ENCODE measurements at places on chromosomes 2 and 18.

GRCh38 chr2:241157841-241158545, 7.7 kb downstream of the PPP1R7 start:
- DNase-seq, result no peak

DNA sequence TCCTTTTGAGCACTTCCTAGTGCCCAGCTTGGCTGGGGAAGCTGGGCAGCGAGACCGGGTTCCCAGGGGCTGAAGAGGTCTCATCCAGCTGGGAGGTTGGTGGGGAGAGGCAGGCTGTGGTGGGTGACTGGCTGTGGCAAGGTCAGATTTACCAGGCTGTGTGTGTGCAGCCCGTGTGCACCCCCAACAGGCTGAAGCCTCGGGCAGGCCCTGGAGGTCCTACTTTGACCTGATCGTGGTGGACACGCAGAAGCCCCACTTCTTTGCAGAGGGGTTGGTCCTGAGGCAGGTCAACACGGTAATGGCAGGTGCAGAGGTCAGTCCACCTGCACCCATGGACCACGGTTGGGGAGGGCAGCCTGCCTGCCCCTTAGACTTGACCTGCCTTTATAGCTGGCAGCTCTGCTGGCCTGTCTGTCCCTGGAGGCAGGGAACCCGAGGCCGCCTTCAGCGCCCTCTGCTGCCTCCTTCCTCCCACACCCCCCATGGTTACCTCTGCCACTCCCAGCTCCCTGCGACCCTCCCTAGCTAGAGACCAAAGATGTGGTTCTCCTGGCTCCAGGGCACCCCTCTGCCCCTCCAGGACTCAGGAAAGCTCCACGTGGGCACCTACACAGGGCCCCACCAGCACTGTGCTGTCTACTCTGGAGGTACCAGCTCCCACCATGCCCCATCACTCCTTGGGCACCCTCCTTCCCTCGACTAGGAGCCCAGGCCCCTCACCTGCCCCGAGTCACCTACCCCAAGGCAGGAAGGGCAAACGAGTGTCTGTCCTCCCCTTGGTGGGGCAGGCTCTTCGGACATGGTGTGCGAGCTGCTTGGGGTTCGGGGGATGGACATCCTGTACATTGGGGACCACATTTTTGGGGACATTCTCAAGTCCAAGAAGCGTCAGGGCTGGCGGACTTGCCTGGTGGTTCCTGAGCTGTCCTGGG, 4.0 kb downstream of the NT5DC4 start:
- no peak for DNase-seq

DNA sequence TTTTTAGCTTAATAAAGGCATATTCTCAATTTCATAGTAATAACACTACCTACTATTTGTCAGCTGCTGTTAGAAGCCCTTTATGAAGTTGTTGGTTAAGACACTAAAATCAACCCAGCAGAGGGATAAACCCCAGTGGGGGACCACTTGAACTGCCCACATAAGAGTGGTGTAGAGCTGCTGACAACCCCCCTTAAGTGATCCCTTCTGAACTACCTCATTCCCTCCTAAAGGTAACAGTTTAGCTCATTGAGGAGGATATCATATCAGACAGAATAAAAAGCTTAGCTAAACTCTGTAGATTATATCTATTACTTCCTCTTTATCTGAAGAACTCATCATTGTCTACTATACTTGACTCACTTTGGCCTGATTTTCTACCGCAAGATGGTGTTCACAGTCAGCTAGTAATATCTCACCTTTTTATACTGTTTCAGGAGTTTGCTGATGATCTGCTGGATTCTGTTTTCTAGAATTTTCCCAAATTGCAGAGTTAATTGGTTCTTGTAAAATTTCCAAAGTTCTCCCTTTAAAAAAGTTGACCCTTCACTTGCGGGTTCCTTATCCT, 16.2 kb downstream of the GALM start:
- DNase-seq, result no peak

- DNase-seq, result no peak
These were observed 13.1 kb downstream of the ARMC9 start for GRCh38 chr2:231211486-231211885.

DNA sequence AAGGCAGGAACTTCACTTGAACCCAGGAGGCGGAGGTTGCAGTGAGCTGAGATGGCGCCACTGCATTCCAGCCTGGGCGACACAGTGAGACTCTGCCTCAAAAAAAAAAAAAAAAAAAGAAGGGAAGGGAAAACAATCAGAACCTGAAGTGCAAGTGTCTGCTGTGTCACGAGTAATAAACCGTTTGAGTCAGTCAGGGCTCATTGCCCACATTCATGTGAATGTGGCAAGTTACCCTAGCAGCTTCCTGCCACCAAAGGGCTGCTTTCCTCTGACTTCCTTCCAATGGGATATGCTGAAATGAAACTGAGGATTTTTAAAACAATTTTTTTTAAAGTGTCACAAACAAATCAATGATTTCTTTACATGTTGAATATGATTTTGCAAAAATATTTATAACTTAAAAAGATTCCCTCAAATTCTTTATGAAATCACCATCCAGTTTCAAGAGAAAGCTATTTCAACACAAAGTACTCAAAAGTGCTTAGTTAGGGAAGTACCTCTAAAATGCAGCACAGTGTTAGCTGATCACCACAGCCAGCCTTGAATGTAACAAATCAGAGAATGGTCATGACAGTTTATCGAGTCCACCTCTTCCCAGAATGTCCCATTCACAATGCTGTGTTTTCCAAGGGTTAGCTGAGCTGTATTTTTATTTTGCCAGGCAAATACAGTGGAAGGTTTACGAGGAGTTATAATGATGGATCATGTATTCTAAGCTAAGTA, 36.4 kb downstream of the WDSUB1 start:
- DNase-seq, result no peak

DNA sequence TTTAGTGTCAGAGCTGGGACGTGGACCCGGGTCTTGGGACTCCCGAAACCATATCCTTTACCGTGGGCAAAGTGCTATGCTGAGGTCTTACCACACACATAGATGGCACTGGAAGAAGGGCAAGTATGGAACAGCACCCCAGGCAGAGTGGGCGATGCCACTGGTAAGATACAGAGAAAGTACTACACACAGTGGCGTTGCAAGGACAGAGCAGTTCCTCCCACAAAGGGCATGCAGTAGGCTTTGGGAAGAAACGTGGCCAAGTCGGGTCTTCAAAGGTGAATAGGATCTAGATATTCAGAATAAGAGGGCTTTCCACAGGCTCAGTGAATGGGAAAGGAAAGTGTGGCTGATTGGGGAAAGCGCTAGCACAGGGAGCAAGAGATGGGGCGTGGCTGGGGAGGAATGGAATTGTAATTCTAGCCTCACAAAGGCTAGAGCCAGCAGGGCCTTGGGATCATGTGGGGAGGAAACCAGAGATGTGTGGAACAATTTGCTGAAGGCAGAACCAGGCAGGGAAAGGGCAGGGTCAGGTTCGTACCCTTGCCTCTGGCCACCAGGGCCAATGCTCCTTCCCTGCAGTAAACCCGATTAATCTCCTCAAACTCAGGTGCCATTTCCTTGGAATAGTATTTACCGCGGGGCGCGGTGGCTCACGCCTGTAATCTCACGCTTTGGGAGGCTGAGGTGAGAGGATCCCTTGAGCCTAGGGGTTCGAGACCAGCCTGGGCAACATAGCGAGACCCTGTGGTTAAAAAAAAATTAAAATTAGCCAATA, 36.0 kb downstream of the PCBP1 start:
- no peak for DNase-seq

GRCh38 chr18:40555914-40556313, 1399.1 kb upstream of the PIK3C3 start:
- no peak for DNase-seq

- no peak for DNase-seq
These were observed 47.6 kb upstream of the ACVR1 start for GRCh38 chr2:157923598-157924217.

DNA sequence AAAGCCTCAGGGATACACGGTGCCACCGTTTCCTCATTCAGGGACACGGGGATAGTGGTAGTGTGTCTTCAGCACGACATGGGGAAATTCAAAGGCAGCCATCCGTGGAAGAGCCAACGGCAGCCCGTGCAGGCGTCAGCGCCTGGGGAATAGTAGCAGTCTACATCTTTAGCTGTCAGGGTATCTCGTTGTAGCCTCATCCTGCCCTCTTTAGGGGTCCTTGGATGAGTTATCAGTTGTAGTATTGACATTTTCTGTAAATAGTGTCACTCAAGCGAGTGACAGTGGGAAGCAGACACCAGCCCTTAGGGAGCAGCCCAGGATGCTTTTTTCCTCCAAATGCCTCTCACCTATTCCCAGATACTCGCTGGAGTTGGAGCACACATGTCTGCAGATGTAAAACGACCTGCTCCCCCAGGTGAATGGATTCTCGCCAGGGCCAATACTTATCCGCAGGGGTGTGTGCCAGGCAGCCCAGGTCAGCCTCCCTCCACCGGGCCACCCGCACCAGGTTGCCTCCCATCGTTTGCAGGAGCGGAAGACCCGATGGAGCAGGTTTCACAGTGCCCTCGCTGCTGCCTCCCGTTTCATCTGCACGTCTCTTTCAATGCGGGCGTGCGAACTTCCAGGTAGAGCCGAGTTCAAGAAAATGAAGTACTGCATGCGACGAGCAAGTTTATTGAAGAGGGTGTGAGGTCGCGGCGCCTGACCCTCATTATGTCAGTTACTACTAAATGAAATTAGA, 41.0 kb downstream of the AGAP1 start:
- no peak for DNase-seq

DNA sequence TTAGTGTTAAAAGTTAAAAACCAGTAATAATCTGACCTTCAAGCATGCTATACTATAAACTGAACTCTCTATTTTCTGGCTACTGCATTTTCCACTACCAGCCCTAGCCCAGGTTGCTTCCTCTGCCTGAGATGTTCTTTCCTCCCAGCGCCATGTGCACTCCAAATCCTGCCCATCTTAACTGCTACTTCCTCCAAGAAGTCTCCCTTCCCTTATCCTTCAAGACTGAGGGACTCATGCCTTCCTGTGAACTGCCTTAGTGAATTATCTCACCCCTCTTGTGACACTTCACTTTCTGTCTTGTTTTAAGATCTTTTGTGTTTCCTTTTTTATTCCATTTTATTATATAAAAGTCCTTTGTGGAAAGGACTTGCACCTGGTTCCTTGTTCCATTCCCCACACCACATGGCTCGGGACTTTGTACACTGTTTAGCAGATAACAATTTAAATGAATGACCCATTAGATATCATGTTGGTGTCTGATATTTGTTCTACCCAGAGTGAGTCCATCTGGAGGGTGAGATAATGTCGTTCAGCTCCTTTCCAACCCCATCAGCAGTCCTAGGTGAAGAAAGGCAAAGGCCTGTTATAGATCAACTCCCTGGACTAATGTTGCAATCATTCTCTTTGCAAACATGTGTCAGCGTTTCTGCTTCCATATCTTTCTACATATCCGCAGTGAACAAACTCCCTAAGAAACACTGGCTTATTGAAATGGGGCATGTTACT, 20.9 kb upstream of the AGFG1 start:
- no peak for DNase-seq

- no peak for DNase-seq
These were observed 20.1 kb downstream of the TANC1 start for GRCh38 chr2:158988501-158988900.

- no peak for DNase-seq
These were observed 217.7 kb downstream of the EIPR1 start for GRCh38 chr2:3159782-3160545.

GRCh38 chr2:32680942-32681341, 53.1 kb downstream of the TTC27 start:
- DNase-seq, result no peak

GRCh38 chr18:79608535-79608934, 71.1 kb upstream of the CTDP1 start:
- no peak for DNase-seq

DNA sequence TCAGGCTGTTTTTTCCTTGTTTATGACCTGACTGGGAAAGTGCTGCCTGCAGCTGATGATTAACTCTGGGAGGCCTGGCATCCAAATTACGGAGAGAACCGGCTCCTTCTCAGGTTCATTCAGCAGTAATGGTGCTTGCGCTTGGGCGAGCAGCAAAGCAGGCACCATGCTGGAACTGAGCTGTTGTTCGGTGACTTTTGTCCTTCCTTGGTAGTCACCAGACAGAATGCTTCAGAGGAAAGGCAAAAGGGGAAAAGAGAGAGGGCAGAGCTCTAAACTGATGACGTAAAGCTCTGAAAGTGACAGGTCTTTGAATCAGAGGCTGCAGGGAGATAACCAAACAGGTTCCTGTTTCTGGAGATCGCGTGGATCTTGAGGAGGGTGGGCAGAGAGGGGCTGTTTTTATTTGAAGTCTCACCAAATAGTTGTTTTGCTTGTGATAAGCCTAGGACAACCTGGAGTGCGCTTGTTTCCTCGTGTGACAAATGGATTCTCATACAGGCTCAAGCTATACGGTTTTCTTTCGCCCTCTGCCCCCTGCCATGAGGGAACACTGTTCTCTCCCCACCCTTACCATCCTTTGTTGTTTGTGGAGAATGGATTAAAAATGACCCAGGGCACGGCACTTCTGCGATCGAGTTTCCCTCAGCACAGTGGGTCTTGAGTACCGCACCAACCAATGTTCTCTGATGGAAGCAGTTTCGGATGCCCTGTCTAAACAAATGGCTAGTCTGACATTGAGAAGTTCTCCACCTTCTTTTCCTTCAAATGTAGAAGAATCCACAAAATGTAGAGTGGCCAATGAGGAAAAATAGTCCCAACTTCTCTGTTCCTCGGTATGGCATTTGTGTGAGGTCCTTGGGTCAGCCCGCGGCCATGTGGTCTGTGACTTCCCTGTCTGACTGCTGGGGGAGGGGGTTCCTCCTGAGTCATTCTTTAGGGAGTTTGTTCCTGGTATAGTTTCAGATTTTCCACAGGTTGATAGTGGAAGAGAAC, 1.3 kb downstream of the RASGRP3 start:
- no peak for DNase-seq

GRCh38 chr2:24546669-24547068, 55.6 kb downstream of the NCOA1 start:
- DNase-seq, result no peak

GRCh38 chr2:234292962-234293243, 204.0 kb downstream of the ARL4C start:
- no peak for DNase-seq

GRCh38 chr2:237700512-237701032, 73.2 kb downstream of the LRRFIP1 start:
- DNase-seq, result peak; percentile 46

- no peak for DNase-seq
These were observed 150.1 kb downstream of the WDSUB1 start for GRCh38 chr2:159136391-159136790.

GRCh38 chr2:83016343-83017110, 1442.6 kb downstream of the SUCLG1 start:
- DNase-seq, result no peak

GRCh38 chr2:217954469-217954868, 48.3 kb downstream of the TNS1 start:
- no peak for DNase-seq

DNA sequence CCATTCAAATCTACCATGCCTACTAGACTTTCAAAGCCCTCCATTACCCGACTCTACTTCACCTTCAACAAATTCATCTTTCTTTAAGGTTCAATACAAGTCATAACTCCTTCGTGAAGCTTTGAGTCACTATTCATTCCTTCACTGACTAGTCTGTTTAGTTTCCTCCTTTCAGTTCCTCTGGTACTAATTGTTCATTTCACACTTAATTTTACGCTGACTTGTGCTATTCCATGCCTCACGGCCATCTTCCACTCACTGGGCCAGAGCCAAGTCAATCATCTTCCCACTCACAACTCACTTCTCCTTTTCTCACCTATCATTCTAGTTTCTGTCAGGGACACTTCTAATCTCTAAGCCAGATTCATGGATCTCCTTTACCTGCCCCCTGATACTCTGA, 136.2 kb downstream of the MTX2 start:
- DNase-seq, result no peak

GRCh38 chr2:102027036-102027980, 35.5 kb downstream of the IL1R2 start:
- DNase-seq, result no peak

- DNase-seq, result no peak
These were observed 617.8 kb upstream of the RAB6C start for GRCh38 chr2:129361688-129362087.
